NCI-H2107 (cell line): ENCODE measurements at places on chromosomes 1 and 21.

- DNase-seq: peak; percentile 39
Observed at GRCh38 chr1:28359592-28360239, 9.8 kb upstream of the PHACTR4 start.

- DNase-seq: no peak
Observed at GRCh38 chr21:45123440-45123839, 49.1 kb downstream of the ADARB1 start.

DNA sequence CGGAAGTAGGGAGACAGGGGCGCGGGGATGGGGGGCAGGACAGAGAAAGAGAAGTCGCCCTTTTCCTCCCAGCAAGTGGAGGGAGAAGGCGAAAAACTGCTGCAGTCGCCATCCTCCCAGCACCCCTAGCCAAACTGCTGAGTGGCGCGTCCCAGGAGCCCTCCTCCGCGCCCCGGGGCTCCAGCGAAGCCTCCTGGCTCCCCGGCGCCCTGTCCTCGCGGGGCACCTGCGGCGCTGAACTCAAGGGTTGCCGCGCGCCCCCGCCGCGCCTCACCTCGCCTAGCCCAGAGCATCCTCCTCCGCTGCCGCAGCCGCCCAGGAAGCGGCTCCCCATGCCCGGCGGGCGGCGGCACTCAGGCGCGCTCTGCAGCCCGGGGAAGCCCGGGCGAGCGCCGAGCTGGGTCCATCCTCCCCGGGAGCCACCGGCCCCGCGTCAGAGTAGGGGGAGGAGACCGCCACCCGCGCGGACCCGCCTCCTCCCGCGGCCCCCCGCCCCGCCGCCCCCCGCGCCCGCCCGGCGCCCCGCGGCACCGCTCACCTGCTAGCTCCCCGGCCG, at the start of gene DAB1:
TSS of gene DAB1 (minus strand) at position 405 of the 556 bp plus-strand sequence. CDS start 133,030 bp downstream, outside the sequence.
- DNase-seq: no peak

DNA sequence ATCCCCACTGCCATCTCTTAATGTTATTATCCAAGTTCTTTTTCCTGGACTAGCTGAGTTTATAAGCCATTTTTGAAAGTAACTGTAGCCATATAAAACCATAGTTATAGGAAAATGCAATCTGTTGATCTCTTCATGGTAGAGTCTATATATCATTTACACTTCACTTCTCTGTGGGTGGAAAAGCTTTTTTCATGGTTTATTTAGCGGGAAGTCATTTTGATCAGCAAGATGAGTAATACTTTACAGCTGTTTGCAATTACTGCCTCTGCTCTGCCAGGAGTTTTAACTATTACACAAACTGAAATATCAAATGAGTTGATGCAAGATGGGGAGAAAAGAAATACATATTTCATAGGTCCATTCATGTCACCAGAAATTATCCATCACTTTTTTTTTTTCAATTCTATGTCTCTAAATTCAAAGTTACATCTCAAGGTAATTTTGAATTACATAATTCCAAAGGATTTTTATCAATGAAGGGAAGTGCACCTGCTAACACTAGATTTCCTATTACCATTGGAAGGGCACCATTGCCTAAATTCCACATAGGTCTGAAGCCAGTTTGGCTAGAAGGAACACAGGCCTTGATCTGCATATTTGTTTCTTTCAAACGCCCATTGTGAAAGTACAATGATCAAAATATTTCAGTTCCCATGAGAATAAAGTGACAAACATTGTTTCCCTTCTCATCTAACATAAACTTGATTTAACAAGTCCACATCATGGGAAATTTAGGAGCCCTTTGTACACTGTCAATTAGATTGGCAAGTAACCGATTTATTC, 296.7 kb downstream of the ZNF326 start:
- DNase-seq: no peak

DNA sequence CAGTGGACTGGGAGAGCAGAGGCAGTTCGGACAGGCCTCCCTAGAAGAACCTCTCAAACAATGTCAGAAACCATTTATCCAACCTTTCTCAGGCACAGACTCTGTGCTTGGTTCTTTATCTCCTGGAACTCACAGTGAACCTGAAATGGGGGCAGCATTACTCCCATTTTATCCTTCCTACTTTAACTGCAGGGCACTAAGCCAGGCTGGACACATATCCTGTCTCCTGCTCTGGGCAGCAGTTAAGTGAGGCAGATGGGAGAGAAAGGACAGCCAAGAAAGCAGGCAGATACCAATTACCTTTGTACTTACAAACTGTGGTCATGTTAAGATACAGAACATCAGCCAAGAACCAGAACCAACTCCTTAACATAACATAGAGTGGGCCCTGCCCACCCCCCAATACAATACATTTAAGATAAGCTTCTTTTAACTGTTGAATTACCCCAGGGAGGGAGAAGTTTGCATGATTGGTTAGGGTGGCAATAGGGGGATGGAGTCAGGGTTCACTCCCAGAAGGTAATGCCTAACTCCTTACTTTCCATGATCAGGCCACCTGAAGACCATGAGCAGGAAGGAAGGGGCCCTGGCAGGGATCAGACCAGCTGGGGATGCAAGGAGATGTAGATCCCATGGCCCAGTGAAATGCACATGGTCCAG, 10.9 kb downstream of the KDF1 start:
- no peak for DNase-seq

GRCh38 chr1:56774067-56774609, 45.1 kb downstream of the FYB2 start:
- DNase-seq: no peak

DNA sequence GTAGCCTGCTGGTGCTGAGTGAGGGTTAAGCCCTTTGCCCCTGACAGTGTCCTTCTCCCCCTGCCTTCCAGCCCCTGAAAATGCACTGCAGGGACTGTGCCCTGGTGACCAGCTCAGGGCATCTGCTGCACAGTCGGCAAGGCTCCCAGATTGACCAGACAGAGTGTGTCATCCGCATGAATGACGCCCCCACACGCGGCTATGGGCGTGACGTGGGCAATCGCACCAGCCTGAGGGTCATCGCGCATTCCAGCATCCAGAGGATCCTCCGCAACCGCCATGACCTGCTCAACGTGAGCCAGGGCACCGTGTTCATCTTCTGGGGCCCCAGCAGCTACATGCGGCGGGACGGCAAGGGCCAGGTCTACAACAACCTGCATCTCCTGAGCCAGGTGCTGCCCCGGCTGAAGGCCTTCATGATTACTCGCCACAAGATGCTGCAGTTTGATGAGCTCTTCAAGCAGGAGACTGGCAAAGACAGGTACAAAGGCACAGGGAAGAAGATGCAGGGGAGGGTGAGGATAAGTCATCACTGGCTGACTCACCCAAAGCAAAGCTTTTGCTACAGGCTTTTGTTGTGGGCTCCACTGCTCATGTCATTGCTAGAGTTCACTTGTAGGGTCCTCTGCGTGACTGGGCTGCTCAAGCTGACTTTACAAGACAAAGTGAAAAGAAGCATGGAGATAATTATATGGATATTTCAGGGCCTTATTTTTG, 174.9 kb downstream of the PIGK start:
- DNase-seq: no peak

DNA sequence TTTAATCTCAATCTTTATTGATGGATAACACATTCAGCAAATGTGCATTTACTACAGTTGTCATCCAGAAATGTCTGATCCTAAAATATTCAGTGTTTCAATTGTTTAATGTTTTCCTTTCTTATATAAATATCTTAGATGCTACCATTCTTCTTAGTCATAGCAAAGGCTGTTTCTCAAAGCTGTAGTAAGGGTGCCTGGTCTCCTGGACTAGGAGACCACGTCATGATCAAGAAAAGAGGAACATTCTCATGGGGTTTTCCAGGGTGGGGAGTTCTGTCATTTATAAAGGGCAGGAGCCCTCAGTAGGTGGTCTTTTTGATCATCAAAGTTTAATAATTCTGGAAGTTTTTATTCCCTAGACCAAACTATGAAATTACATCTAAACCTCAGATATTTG, 292.8 kb downstream of the HMCN1 start:
- no peak for DNase-seq

DNA sequence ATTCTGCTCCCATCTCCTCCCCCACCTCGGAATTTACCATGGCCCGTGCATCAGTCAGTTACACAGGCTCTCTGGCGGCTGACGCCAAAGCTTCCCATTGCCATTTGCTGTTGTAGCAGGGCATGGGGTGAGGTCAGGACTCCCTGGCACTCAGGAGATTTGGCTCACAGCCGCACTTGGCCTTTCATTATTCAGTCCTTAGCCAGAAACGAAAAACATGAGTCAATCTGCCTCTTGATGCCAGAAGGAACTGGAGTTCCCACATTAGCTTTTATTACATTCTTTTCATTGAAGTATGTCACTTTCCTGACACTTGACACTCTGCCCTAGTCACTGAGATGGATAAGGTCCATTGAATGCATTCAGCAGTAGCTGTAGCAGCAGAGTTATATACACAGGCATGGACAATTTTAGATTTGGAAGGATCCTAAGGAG, 260.6 kb downstream of the CACNA1E start:
- peak; percentile 80 for DNase-seq

DNA sequence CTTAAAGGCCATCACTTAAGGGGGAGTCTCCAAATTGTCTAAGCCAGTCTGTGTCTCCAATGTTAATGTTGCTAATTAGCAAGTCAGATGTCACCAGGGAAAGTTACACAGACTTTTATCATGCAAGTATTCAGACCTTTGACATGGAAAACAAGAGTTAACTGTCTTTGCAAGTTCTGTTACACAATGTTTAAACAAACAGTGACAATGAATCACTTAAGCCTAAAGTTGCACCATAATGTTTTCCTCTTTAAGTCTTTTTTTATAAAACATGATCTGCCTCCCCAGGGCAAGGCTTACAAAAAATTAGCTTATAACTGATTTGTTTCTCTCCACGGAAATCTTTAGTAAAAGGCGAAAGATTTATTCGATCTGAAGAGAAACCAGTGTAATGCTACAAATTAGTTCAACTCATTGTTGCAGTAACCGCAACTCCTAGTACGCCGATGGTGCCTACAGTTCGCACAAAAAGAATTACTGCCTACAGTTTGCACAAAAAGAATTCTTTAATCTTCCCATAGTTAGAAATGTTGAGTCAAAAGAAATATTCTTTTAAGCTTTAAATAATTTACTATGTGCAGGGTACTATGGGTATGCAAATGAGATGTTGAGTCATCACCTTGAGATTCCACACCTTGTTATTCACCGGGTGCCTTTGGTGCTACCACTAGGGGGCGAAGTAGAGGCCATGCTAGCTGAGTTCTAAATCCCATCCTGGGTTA, 45.3 kb downstream of the HHAT start:
- DNase-seq: no peak

DNA sequence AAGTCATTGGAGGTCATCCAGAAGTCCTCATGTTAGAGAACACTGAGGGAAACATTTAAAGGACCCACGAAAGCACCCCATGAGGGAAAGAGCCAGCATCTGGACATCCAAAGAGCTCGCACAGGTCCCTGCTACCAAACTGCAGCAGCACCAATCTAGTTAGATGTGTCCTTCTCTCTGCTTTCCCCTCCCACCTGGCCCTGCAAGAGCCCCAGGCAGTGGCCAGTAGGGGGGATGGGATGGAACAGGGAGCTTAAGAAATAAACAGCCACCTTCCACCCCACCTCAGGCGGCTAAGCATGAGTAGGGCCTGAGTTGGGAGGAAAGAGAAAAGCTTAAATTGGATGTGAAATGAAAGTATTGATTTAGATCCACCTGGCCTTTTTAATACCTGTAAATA, 175.9 kb upstream of the KCND3 start:
- no peak for DNase-seq

GRCh38 chr21:41045534-41046268, 122.3 kb upstream of the BACE2 start:
- DNase-seq: peak; percentile 81

GRCh38 chr1:61348025-61348665, 265.8 kb downstream of the NFIA start:
- DNase-seq: no peak

- DNase-seq: no peak
Observed at GRCh38 chr1:156721535-156721934, 6.7 kb upstream of the METTL25B start.

- no peak for DNase-seq
Observed at GRCh38 chr1:12591267-12591938, 26.6 kb downstream of the DHRS3 start.

GRCh38 chr21:40902299-40902698, 55.3 kb upstream of the DSCAM start:
- peak; percentile 20 for DNase-seq

DNA sequence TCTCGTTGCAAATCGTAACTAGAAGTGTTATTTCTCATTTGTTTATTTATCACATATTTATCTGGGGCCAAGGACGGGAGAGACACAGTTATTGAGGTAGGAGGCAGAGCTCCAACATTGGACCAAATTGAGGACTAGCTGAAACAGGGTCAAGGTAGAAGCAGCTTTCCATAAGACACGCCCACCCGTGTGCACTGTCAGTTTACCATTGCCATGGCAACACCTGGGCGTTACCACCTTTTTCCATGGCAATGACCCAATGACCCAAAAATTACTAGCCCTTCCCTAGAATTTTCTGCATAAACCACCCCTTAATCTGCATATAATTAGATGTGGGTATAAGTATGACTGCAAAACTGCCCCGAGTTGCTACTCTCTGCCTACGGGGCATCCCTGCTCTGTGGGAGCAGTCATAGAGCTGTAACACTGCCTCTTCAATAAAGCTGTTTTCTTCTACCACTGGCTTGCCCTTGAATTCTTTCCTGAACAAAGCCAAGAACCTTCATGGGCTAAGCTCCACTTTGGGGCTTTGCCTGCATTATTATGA, 72.7 kb downstream of the FBXO2 start:
- no peak for DNase-seq

DNA sequence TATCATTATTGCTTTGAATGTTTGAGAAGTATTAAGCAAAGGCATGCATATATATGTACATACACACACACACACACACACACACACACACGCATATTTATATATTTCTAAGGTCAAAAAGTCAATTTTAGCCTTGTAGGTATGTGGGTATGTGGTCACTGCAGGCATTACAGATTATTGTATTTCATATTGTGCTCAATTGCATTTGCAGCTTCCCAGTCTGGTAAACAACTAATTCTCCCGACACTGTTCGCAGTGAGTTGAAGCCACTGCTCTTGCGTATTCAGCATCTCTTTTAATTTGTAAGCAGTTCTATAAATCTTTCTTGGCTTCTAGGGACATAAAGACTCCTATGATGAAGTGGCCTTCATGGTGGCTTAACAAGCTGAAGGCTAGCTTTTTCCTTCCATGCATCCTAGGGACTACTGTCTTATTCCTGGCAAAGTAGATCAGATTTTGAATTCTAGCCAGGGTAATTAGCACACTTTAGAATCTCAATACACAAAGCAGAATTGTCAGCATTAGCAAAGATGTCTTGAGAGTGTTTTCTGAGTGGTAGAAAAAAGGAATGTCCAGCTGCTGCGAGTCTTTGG, 368.6 kb upstream of the NEGR1 start:
- DNase-seq: no peak

GRCh38 chr1:155300553-155301329, 497 bp downstream of the PKLR start:
- no peak for DNase-seq

DNA sequence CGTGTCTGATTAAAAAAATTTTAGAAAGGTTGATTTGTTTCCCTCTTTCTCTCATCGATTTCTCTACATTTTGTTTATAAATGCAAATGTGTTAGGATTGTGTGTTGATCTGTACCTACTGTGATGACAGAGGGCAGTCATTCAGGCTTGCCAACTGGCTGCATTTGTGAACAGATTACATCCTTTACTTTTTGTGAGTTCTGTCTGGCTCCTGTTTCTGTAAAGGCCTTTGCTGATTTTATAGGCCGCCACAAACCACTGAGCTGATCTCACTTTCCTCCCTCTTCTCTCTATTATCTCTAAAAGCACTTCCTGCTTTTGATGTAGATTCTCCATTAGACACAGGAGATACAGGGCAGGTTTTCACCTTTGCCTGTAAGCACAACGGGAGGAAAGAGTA, 106.8 kb downstream of the ESRRG start:
- no peak for DNase-seq
